ENCODE measurements at places on chromosomes 6 and 20. TPM values are rescaled to one million over a fixed set of nuclear protein-coding genes. Genes with fewer than 3 reads are reported as not detected.

PROKR2 gene
- not detected for total RNA-seq

EEF1A2 gene
- total RNA-seq, result 0.47 TPM

TFAP2D gene
- total RNA-seq, result not detected

TBC1D20 gene
- total RNA-seq, result 25.7 TPM

XRN2 gene
- total RNA-seq, result 70.1 TPM

RBM12 gene
- 15.6 TPM for total RNA-seq

RSPH4A gene
- total RNA-seq, result 0.08 TPM

RING1 gene
- 33.6 TPM for total RNA-seq

RIPOR2 gene
- 0.23 TPM for total RNA-seq

TRAPPC3L gene
- total RNA-seq, result not detected

TAGAP gene
- not detected for total RNA-seq

CCN5 gene
- 533 TPM for total RNA-seq

HCRTR2 gene
- not detected for total RNA-seq

All from smooth muscle cell of the coronary artery (primary cell).